Spinal cord (tissue), 10 donors: ENCODE measurements at places on chromosomes 2 and 18. TPM values are rescaled to one million over a fixed set of nuclear protein-coding genes. Genes with fewer than 3 reads are reported as not detected.

PRKAG3 gene
- not detected for polyA plus RNA-seq

CREG2 gene
- polyA plus RNA-seq: 24.7 TPM

PARD3B gene
- polyA plus RNA-seq: 10.8 TPM

ACTG2 gene
- polyA plus RNA-seq: 6.9 TPM

POTEJ gene
- polyA plus RNA-seq: not detected

GULP1 gene
- 25.3 TPM for polyA plus RNA-seq

KIF1A gene
- polyA plus RNA-seq: 449 TPM

HRH4 gene
- 0.29 TPM for polyA plus RNA-seq

IL18RAP gene
- not detected for polyA plus RNA-seq

MDH1B gene
- polyA plus RNA-seq: 6.5 TPM

IL36RN gene
- polyA plus RNA-seq: not detected

SERPINB4 gene
- polyA plus RNA-seq: not detected

LIMS2 gene
- polyA plus RNA-seq: 135 TPM

ASB18 gene
- polyA plus RNA-seq: 0.06 TPM

CDK5R2 gene
- 66.1 TPM for polyA plus RNA-seq

CTDP1 gene
- 15.7 TPM for polyA plus RNA-seq

FAM124B gene
- polyA plus RNA-seq: 6.7 TPM

OSBPL6 gene
- polyA plus RNA-seq: 17.5 TPM

CD8A gene
- 3.9 TPM for polyA plus RNA-seq
